IPS DF 6.9 (cell line): ENCODE measurements at places on chromosomes 1 and 21.

DNA sequence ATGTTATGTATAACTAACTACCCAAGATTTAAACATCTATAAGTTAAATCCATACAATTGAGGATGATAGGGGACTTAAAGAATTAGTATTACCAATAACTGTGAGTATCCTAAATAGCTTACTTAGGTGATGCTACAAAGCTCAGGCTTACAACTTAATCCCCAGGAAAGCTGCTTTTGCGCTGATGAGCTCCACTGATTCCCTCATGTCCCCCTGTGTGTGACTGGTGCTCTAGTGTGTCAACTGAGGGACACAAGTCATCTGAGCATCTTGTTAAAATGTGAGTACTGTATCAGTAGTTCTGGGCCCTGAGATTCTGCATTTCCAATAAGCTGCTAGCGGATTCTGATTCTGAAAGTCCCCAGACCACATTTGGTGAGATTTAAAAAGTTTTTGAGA is 1458.8 kb downstream of the MRPL39 start:
- no peak for DNase-seq

DNA sequence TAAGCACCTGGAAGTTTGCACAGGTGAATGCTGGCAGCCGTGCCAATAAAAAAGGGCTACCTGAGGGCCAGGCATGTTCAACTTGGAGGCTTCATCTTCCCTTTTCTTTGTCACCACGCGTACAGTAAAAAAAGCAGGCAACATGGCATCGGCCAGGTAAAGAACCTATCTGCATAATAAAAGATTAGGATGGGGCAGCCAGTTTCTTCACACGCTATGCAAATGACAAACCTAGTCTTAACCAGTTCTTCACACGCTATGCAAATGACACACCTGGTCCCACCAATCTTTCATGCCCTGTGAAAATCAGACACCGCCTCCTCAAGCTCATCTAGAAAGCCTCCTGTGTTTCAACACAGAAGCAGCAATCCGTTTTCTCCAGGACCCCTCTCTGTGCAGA is 413.4 kb downstream of the HLX start:
- peak; percentile 45 for DNase-seq

- no peak for DNase-seq
Measured at GRCh38 chr1:75472971-75473603, 137.8 kb downstream of the SLC44A5 start.

DNA sequence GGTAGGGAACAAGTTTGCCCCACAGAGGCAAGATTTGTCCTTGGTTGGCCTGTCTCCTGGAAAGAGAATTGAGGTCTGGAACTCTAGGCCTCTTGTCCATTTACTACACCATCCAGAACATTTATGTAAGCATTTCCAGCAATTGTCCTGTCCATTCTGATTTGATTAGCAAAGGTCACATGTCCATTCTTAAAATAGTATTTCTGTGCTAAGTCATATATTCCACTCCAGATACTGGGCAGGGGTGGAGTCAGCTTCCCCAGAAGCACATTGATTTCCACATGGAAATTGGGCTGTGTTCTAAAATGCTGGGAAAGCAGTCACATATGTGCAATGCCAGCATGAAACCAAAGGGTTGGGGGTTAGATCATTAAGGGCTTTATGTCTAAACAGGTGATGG is 21.5 kb upstream of the FMN2 start:
- no peak for DNase-seq

GRCh38 chr1:110736900-110737605 is 62.3 kb upstream of the KCNA3 start:
- DNase-seq: no peak
